NCI-H1417 (cell line): ENCODE measurements at places on chromosomes 1 and 21.
A peak's percentile ranks its signal among the peaks of the same experiment; 100 is the strongest.

DNA sequence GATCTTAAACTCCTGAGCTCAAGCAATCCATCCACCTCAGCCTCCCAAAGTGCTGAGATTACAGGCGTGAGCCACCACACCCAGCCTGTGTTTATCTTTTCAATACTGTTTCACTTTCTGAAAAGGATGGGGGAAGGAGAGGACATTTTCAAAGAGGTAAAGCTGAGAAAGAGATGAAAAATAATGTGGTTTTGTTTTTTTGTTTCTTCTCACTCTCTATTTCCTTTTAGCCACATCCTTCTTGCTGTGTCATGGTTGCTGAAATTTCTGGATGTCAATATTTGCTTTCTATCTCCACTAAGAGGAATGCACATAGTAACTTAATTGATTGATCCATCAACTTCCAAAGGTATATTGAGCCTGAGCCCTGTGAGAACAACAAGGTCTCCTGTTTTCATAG is 6.4 kb upstream of the C1orf21 start:
- no peak for DNase-seq

DNA sequence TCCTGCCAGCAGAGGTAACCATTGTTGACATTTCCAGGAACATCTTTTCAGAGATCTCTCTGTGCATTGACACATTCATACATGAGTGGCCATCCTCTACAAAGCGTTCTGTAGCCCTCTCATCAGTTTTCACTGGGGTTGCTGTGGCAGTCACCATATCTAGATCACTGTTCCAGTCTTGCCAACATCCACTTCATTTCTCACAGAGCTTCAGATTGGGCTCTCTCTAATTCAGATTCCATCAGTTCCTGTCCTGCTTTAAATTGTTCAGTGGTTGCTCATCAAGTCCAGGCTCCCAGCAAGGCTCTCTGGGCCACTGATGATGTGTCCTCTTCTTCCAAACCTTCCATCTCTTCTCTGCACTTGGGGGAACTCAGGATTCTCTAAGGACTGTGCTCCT is 173.7 kb downstream of the KCNJ6 start:
- DNase-seq, result no peak

DNA sequence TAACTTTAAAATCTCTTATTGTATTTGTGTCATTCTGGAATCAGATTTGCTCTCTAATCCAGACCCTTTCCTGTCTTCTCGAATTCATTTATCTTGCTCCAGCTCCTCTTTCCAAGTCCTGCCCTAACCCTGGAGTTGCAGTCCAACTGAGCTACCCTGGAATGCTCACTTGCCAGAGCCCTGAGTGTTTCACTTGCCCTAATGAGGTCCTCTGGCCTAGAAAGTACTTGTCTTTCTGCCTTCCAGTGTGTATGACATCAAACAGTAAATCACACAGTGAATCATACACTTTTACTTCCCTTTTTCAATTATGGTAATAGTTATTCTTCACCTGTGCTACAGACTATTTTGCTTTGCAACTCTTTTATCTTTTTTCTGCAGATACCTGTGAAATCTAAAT is 96.9 kb downstream of the NEK7 start:
- DNase-seq, result no peak

DNA sequence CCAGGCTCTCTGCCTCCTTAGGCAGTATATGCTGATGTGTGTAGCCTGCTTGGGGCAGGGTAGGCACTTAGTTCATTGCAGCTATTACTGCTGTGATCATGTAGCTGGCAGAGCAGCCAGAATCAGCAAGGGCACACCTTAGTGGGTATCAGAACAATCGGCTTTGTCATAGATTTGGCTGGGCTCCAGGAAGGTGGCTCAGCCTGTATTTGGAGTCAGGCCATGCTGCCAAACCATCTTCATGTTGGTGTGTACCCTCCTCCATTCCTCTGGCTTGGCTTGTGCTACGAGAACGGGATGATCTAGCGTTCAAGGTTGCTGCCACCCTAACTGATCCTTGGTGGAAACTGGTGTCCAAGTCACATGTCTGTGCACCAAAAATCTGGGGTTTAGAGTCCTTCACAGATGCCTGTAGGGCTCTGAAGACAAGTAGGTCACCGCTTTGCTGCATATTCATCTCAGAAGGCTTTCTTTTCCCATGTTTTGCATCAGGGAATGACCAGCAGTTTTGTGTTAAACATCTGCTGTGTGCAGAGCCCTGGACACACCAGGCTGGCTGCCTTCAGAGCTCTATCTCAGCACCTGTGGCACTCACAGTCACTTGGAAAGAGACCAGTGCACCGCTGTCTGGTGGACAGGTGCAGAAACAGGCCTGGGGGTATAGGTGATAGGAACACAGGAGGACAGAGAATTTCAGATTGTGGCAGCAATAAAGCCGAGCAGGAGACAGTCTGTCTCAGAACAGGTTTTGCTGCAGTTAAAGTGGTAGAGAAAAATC is 23.7 kb downstream of the VANGL1 start:
- DNase-seq, result peak; percentile 67

GRCh38 chr1:64864018-64864940 is 102.1 kb downstream of the JAK1 start:
- no peak for DNase-seq
